ENCODE measurements at places on chromosomes 4 and X.

DNA sequence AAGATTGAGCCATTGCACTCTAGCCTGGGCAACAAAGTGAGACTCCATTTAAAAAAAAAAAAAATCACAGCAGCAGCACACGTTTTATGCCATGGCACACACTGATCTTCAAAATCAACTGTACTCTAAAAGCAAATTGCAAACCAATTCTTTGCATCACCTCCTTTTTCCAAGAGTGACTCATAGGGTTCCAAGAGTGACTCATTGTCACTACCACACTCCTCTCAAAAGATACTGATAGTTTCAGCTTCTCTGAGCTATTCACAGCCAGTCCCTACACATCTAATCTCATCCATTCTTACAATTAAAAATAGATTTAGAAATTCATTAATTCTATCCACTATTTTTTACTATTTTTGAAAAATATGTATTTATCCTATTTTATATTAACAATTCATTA lies 1494.9 kb upstream of the AGA start:
- no peak for DNase-seq

- DNase-seq: no peak
Observed at GRCh38 chrX:8849945-8850344, 48.8 kb upstream of the FAM9A start.

DNA sequence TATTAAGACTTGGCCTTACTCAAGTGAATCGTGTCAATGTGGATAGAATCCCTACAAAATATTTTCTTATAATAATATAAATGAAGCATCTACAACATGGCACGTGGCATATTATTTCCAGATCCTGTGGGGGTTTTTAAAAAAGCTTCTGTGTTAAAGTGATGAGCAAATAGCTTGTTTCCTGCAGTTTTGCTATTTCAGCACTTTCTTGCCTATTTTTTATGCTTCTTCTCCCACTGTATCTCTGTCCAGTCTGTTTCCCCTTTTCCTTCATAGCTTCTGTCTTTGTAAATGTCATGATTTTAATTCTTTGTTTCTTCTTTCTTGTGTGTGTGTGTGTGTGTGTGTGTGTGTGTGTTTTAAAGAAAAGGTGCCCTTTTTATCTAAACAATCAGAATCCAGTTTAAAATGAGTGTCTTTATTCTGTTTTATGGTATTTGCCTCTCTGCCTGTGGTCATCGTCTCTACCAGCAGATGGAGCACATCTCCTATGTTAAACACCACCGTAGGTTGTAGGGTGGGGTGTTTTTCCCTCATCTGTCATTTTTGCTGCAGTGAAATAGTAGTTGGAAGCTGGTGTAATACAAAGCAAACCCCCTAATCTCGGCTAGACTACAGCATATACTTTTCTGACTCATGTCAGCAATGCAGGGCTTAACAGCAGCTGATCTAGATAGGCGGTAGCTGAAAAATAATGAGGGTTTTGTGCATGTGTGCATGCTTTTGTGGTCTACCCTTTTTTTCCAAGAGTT lies 33.1 kb downstream of the FTHL17 start:
- DNase-seq: peak; percentile 22

DNA sequence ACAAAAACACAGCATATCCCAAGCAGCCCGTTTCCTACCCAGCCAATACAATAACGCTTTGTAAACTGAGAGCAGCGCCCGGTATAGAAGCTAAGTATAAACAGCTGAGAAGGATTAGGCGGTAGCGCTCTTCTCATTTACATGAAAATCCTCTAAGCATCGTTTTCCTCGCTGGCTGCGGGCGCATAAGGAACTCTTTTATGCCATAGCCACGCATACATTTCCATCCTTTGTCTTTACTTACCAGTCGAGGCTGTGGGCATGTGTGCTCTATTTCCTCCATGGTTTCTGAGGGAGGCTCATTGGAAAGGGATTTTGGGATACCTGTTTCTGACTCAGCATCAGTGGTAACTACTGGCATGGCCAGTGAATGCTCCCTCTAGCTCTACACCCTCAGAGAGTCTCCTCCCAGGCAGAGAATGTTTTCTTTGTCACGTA lies 383 bp downstream of the PCYT1B start:
- no peak for DNase-seq

DNA sequence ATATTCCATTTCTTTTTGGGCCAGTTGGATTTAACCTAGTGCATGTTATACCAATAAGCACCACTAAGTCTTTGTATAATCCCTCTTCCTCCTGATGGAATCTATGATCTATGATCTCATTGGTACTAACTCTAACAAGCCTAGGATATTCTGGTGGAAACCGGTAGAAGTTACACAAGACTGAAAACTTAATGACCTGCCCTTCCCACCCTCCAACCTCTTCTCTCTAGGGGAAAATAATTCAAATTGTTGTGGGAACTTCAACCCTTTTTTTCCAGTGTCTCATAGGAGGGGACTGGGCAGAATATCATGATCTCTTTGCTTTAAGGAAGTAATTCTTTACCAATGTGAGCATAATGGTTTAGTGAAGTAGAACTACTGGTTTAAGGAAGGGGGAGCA lies 289.5 kb upstream of the BOD1L1 start:
- DNase-seq: no peak

DNA sequence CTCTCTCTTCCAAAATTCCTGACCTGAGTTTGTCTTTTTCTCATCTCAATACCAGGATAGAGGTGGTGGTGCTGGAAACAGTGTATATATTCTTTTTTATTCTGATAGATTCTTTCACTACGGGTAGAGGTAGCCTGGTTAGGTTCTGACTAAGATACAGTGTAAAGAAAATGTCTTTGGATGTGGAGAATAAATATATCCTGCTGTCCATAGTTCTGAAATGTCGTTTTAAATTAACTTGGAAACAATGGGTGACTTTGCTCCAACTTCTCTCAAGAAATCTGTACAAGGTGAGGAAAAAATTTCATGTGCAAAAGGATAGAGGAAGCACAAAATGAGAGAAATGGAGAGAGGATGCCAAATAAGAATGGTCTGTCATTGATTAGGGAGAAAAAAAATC lies 546.1 kb downstream of the GBA3 start:
- DNase-seq: no peak

DNA sequence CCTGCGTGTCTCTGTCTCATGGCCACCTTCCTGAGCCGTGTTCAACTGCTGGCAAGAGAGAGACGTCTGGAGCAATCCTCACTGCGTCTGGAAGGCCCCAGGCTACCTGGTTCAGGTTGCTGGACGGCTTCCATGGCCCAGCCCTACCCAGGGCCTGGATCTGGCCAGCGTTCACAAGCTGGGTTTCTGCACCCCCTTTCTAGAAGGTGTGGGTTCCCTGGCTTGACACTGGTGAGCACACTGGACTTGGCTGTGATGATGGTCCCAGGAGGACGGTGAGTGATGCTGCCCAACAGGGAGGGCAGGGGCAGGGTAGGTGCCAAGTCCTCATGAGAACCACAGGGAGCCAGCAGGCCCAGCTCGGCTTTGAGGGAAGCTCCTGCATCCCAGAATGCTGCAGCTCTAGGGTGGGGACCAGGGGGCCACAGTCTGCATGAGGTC lies 63.4 kb downstream of the HTRA3 start:
- DNase-seq: no peak

- DNase-seq: peak; percentile 89
Observed at GRCh38 chr4:122783301-122784215, 43.1 kb upstream of the FGF2 start.

DNA sequence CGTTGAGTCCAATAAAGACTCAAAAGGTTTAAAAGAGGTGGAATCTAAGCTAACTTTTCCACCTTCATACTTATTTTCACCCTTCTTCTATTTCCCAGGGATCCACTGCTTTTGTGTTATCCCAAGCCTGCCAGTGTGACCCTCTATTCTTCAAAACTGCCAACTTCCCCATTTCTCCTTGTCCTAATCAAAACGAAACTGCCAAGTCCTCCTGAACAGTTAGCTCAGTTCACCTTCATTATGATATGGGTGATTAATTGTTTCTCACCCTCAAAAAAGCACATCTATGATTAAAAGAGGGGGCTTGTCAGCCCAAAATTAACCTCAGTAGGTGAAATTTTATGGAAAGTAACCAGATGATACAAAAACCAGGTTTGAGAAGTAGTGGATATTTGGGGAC lies 108.4 kb downstream of the GUCY2F start:
- DNase-seq: no peak

DNA sequence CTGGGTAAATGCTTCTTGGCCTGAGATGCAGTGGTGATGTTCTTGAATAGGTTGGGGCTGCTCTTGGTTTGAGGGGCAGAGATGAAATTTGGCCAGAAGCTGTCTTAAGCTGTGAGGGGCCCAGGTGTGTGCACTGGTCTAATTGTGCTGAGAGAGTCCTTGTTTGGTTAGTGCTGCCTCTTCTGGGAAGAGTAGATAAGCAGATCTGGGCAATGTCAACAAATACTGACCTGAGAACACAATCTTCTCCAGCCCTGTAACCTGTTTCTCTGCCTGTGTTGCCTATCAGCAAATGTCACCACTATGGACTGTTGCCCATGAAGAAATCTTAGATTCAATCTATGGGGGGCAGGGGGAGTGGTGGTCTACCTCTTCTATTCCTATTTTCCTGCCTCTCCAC lies 17.2 kb upstream of the USP27X start:
- no peak for DNase-seq

- no peak for DNase-seq
Observed at GRCh38 chr4:6221851-6222760, 21.8 kb upstream of the JAKMIP1 start.

GRCh38 chr4:173073939-173074500 lies 94.6 kb upstream of the GALNT7 start:
- no peak for DNase-seq

GRCh38 chrX:51332188-51332942 lies at the start of gene NUDT10:
Gene NUDT10, plus strand, starts transcription at chrX:51332822. Its CDS starts 144 bp downstream, at chrX:51332966.
- DNase-seq: no peak

GRCh38 chr4:24568425-24568824 lies 15.9 kb downstream of the DHX15 start:
- DNase-seq: no peak

GRCh38 chrX:132592880-132593279 lies 104.0 kb upstream of the MBNL3 start:
- DNase-seq: no peak

GRCh38 chr4:54185866-54186265 lies 43.2 kb upstream of the PDGFRA start:
- DNase-seq: no peak

- DNase-seq: no peak
Observed at GRCh38 chrX:69179380-69179911, 14.2 kb upstream of the PJA1 start.

- DNase-seq: no peak
Observed at GRCh38 chr4:110959041-110959643, 336.3 kb upstream of the PITX2 start.

DNA sequence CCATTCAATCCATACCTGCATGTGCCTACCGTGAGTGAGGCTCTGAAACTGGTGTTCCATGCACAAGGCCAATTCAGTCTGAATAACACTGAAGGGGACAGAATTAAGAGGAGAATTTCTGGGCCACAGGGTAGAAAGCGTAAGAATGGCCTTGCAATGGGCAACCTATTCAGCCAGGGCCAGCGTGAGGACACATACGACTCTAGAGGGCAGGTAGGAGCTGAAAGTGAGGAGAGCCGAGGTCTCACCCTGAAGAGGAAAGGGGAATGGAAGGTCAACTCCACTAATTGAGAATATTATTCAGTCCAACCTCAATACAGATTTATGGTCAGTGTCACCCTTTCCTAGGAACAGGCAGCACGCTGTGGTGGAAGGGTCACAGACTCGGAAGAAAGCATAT lies 202.2 kb downstream of the TRIML1 start:
- no peak for DNase-seq

GRCh38 chr4:104393655-104394324 lies 100.9 kb downstream of the CXXC4 start:
- DNase-seq: no peak

DNA sequence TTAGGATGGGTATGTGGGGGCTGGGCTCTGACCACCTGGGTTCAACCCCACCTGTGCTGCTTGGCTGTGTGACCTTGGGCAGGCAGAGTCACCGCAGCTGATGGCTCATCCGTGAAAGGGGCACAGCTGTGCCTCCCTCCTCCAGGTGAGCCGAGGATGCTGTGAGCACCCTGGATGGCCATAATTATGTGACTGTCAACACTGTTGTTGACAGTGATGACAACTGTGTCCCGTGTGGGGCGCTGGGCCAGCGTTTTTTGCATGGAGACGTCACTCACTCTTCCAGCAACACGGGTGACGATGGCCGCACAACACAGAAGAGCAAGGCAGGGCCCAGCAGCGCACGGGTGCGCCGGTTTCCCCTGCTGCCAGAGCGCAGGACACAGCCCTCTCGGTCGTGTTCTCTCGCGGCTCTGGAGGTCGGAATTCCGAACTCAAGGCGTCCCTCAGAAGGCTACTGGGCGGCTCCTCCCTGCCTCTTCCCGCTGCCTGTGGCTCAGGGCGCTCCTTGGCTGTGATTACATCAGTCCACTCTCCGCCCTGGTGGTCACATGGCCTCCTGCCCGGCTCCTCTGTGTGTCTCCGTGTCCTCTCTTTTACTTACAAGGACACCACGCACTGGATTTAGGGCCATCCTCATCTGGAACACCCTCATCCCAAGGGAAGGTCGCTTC lies 1.3 kb downstream of the SH3TC1 start:
- DNase-seq: peak; percentile 77

GRCh38 chrX:113551919-113552318 lies 711.3 kb upstream of the AMOT start:
- no peak for DNase-seq

GRCh38 chrX:15435836-15436619 lies 51.8 kb upstream of the VEGFD start:
- no peak for DNase-seq

GRCh38 chrX:39750848-39751247 lies 346.9 kb downstream of the BCOR start:
- DNase-seq: no peak

DNA sequence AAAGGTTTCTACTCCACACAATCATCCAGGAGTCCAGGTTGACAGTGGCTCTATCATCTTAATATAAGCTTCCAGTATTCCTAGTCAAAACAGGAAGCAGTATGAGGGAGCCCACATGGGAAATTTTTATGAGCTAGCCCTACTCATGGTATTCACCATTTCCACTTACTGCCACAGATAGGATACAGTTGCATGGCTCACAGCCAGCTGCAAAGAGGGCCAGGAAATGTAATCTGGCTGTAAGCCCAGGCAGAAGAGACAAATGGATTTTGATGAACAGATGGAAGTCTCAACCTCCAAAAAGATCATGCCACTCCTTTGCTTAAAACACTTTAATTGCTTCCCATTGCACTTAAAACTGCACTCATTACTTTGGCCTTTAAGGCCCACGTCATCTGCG lies 150.6 kb downstream of the ADAMTS3 start:
- peak; percentile 17 for DNase-seq

GRCh38 chr4:143559757-143560147 lies 46.2 kb downstream of the SMARCA5 start:
- DNase-seq: no peak

Measured in hepatic stellate cell (primary cell).